ENCODE measurements at places on chromosomes 3 and 15. TPM values are rescaled to one million over a fixed set of nuclear protein-coding genes. Genes with fewer than 3 reads are reported as not detected.
A peak's percentile ranks its signal among the peaks of the same experiment; 100 is the strongest.

DNA sequence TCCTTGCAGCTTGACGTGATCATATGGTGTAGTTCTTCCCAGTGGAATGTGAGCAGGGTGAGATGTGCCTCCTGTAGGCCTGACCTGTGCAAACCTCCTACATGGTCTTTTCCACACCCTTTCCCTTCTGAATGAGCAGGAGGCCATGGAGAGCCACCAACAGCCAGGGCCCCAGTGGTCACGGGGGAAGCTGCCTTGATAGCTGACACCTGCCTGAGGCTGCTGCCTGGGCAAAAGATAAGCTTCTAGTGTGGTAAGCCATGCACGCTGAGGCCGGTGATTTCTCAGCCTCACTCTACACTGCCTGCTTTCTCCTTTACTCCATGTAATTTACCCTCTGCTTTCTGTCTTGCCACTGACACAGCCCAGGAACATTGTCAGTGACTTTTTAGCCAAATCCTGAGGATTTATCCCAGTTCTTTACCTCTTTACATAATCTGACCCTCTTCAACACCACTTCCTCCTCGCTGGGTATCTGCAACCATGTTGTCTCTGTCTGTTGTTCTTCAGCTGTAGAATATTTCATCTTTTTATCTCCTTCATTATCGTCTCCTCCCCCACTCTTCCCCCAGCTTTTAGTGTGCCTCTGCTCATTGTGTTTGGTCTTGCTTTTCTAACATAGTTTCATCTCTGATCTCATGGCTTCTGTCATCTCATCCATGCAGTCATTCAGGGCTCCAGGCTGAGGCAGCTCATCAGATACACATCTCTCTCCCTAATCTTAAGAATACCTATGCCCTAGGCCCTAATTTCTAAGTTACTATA, 11.2 kb upstream of the KBTBD12 start:
- H3K4me3 ChIP-seq: no peak overlapping the region
- peaks cover 21% of the 10 kb centered on the region for H3K27me3 ChIP-seq
- DNase-seq: no peak

Gene CCR3
- total RNA-seq: 1.2 TPM

Gene AADACL2
- total RNA-seq: not detected

Gene CPN2
- total RNA-seq: not detected

DNA sequence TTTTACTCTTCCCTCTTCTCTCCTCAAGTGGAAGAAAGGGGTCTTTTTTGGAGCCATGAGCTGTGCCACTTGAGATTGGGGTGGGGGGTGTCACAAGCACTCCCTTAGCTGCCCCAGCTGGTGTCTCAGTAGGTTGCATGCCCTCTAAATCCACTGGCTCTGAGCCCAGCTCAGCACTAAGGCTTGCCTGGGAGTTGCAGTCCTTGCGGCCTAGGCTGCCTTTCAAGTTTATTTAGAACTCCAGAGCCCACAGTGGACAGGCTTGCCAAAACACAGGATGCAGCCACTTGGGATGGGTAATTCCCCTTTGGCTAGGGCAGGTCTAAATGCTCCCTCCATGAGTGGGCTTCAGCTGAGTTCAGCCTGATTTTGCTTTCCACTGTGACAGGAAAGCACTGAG, 24.7 kb downstream of the C3orf20 start:
- DNase-seq: no peak
- H3K4me3 ChIP-seq: no peak overlapping the region
- H3K36me3 ChIP-seq: no peaks in the 10 kb centered on the region
- no peak overlapping the region for H3K27ac ChIP-seq

Gene CHCHD4
- total RNA-seq: 11.5 TPM

Gene RASGRP1
- 200 TPM for total RNA-seq

DNA sequence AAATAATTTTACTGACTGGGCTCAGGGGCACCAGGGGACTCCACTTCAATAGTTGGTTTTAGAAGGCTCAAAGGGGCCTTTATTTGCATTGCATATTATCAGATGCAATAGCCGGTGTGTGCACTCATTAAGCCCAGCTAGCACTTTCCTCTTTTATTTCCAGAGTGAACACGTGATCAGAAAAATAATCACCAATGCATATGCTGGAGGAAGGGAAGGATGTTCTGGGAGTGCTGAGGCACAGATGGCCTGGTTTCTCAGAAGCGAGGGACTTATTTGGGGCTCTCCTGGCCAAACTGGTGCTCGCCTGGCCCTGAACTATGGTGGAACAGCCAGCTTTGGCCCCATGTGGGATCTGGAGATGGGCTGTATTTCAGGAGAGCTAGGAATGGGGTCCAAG, 60.4 kb upstream of the SEC13 start:
- H3K4me1 ChIP-seq: no peaks in the 10 kb centered on the region
- H3K27ac ChIP-seq: no peak overlapping the region
- no peaks in the 10 kb centered on the region for H3K36me3 ChIP-seq

Gene AGBL1
- not detected for total RNA-seq

Gene CD86
- 21.6 TPM for total RNA-seq

GRCh38 chr3:179955809-179956208, 80.9 kb downstream of the PEX5L start:
- H3K4me3 ChIP-seq: no peak overlapping the region
- peaks cover 5% of the 10 kb centered on the region for H3K36me3 ChIP-seq
- peaks cover 47% of the 10 kb centered on the region for H3K4me1 ChIP-seq

DNA sequence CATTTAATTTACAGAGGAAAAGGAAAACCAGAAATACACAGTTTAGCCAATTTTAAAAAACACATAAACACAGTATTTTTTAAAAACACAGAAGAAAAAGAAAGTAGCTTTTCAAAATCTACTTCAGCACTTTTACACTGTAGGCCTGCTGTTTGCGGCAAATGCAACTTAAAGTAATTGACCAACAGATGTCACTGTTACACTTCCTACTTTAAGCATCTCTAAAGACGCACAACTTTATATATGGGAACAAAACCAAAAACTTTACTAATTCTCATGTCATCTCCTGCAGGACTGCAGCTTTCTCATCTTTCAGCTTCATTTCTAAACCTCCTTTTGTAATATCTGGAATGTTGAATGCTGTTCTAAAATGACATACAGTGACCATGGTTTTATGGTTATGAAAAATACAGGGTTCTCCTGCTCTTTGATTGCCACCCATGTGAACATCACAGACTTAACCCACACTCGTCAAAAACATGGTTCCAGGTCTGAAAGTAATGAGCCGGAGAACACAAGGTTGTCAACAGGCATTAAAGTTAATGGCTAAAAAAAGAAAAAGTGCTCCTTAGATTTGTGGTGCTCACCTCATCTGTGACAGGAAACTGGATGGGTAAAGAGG, 107.9 kb downstream of the FMN1 start:
- H3K36me3 ChIP-seq: no peaks in the 10 kb centered on the region
- H3K27ac ChIP-seq: no peak overlapping the region
- no peak overlapping the region for H3K4me3 ChIP-seq
- no peaks in the 10 kb centered on the region for H3K4me1 ChIP-seq

GRCh38 chr15:66233487-66234415, 19.8 kb downstream of the MEGF11 start:
- H3K4me3 ChIP-seq: no peak overlapping the region
- H3K4me1 ChIP-seq: no peaks in the 10 kb centered on the region
- DNase-seq: no peak
- no peaks in the 10 kb centered on the region for H3K36me3 ChIP-seq
- H3K27me3 ChIP-seq: peaks cover 15% of the 10 kb centered on the region
- no peak overlapping the region for H3K27ac ChIP-seq

Gene BNC1
- not detected for total RNA-seq

DNA sequence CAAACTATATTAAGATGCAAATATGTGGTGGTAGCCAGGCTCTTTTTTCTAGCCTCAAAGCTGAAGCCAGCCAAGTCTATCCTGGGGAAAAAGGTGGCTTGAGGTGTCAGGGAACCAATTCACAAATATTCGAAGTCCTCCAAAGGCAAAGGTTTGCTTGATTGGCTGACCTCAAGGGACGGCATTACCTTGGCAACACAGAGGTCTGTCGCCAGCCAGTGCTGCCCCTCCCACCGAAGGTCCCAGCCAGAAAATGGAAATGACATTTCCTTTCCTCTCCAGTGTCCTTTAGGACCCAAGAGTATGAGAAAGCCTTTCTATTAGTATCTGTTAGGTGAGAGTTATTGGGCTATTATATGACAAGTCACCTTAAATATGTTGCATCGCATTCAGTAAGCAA, 96.0 kb upstream of the LIMD1 start:
- peaks cover 13% of the 10 kb centered on the region for H3K36me3 ChIP-seq
- H3K4me3 ChIP-seq: no peak overlapping the region
- no peak for DNase-seq
- no peaks in the 10 kb centered on the region for H3K4me1 ChIP-seq

GRCh38 chr3:149217347-149217746, 4.3 kb downstream of the CP start:
- no peak for DNase-seq
- no peak overlapping the region for H3K27ac ChIP-seq
- no peaks in the 10 kb centered on the region for H3K36me3 ChIP-seq
- no peak overlapping the region for H3K4me3 ChIP-seq
- peaks cover 6% of the 10 kb centered on the region for H3K27me3 ChIP-seq

Gene RAB6B
- total RNA-seq: 4.5 TPM

GRCh38 chr3:172449466-172450149, 1.4 kb upstream of the GHSR start:
- DNase-seq: peak; percentile 34
- H3K4me1 ChIP-seq: peaks cover 31% of the 10 kb centered on the region
- H3K36me3 ChIP-seq: peaks cover 16% of the 10 kb centered on the region
- H3K27ac ChIP-seq: no peak overlapping the region

Gene CELSR3
- 8.0 TPM for total RNA-seq

DNA sequence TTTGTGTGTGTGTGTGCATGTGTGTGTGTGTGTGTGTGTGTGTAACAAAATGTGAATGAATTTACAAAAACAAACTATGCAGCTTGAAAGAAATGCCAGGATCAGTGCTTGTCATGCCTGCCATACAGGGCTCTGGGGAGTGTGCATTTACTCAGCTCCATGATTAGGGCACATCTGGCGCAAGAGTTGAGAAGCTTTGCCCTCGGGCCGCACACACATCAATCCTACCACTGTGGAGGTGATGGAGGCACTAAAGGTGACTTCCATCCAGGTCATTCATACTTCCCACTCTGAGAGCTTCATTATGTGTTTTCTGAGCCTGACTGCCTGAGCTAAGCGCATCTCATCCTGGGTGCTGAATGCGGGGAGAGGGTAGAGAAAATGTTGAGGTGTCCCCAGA, 72.0 kb upstream of the ZBED2 start:
- H3K4me1 ChIP-seq: peaks cover 62% of the 10 kb centered on the region
- DNase-seq: no peak
- no peaks in the 10 kb centered on the region for H3K27me3 ChIP-seq

Gene ALPK3
- total RNA-seq: 0.20 TPM

DNA sequence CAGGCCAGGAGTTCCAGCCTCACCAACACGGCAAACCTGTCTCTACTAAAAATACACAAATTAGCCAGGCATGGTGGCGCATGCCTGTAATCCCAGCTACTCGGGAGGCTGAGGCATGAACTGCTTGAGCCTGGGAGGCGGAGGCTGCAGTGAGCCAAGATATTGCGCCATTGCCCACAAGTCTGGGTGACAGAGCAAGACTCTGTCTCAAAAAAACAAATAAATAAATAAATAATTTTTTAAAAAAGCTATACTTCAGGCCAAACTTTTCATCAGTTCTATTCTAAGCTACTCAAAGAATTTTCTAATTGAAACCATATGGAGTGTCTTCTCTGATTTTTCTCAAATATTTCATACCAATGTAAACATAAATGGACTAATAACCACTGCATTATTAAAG, 43.5 kb downstream of the PHC3 start:
- DNase-seq: no peak
- H3K27me3 ChIP-seq: no peaks in the 10 kb centered on the region
- H3K4me3 ChIP-seq: no peak overlapping the region

DNA sequence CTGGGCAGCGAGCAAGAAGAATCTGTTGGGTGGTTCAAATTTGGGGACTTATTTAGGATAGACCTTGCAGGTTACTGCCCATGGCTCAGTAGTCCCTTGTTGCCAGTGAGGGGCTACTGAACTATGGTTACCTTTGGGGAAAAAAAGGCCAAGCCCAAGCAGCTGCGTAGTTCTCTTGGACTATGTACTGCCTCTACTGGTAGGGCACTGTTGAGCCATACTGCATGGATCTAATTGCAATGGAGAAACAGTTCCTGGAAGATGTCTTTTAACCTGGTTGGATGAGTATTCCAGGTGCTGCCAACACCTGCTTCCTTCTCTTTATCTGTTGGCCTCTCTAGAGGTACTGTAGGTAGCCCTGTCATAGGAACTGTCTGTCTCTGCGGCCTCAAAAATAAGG, 671.9 kb upstream of the CBLB start:
- no peaks in the 10 kb centered on the region for H3K27me3 ChIP-seq
- H3K36me3 ChIP-seq: peaks cover 17% of the 10 kb centered on the region
- no peaks in the 10 kb centered on the region for H3K4me1 ChIP-seq
- H3K27ac ChIP-seq: no peak overlapping the region
- no peak overlapping the region for H3K4me3 ChIP-seq
- no peak for DNase-seq

GRCh38 chr3:67686069-67686468, 31.7 kb upstream of the SUCLG2 start:
- no peak overlapping the region for H3K4me3 ChIP-seq
- no peaks in the 10 kb centered on the region for H3K27me3 ChIP-seq
- H3K4me1 ChIP-seq: peaks cover 24% of the 10 kb centered on the region

DNA sequence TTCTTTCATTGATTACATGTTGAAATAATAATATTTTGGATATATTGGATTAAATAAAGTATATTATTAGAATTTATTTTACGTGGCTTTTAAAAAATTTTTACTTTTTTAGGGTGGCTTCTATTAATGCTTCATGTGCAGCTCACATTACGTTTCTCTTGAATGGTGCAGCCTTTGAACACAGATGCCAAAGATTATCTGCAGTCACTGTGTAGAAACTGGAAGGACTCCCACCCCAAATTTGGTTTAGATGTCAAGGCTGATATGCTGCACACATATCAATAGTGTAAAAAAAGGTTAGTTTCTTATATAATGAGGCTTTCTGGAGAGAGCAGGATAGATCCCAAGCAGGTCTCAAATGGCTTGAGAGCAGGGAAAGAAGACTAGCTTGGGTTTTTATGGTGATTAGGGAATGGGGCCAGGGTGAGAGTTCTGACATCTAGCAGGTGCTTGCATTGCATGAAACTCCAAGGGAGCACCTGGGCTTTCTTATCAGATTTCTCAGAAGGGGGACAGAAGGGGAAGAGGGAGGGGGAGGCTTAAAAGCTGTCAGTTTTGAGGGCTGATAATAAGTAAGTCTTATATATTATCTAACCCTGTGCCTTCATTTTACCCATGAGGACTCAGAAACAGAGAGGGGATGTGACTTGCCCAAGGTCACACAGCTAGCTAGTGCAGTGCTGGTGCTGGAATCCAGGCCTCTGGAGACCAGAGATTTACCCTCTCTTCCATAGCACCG, 89.6 kb downstream of the CHST2 start:
- no peaks in the 10 kb centered on the region for H3K27me3 ChIP-seq
- no peak overlapping the region for H3K27ac ChIP-seq
- no peak for DNase-seq
- no peaks in the 10 kb centered on the region for H3K36me3 ChIP-seq
- H3K4me3 ChIP-seq: no peak overlapping the region
- H3K4me1 ChIP-seq: peaks cover 8% of the 10 kb centered on the region

All from activated CD4-positive, alpha-beta memory T cell treated with anti-CD3 and anti-CD28 coated beads, Interleukin-2, amount 10 ng/mL, durations not matched to agents 7 days and 5 days (primary cell).